ENCODE measurements at places on chromosomes 6 and 20.

- DNase-seq: no peak
Measured at GRCh38 chr6:139570166-139570565, 195.7 kb upstream of the CITED2 start.

GRCh38 chr6:107491138-107491609 is 1.3 kb downstream of the SOBP start:
- DNase-seq: no peak

GRCh38 chr6:56520218-56520617 is 122.5 kb downstream of the DST start:
- no peak for DNase-seq

GRCh38 chr20:48187851-48188250 is 402.6 kb upstream of the SULF2 start:
- no peak for DNase-seq

GRCh38 chr6:105793130-105793529 is 293.0 kb upstream of the PRDM1 start:
- no peak for DNase-seq

DNA sequence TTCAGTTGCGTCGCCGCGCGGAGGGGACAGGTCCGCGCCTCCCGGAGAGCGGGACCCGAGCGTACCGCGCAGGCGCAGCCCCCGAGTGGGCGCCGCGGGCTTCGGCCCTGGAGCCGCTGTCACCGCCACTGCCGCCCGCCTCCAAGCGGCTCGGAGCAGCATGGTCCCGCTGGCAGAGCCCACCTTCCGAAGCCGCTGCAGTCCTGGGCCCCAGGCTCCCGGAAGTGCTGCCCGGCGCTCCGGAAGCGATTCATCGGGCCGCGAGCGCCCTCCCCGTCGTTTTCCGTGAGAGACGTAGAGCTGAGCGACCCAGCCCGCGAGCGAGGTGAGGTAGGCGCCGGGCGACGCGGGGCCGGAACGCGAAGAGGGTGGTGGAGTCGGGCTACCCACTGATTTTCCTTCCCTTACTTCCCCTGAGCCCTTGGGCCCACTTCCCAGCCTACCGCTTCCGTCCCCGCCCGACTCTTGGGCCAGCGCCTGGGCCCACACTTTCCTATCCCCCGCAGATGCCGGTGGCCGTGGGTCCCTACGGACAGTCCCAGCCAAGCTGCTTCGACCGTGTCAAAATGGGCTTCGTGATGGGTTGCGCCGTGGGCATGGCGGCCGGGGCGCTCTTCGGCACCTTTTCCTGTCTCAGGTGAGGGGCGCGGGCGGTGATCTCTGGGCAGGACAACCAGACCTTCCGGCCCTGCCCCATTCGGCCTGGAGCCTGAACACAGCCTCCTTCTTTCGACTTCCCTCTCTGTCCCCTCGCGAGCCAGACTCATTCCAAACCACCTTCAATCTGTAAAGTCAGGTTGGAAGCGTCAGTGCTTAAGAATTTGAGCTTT is at the start of the genes NFS1 and ROMO1:
NFS1 (minus strand) TSS at position 226 of the 830 bp plus-strand sequence; CDS start at position 162, 64 bp downstream.
ROMO1 (plus strand) TSS at position 279 of the 830 bp plus-strand sequence; CDS start at position 507, 228 bp downstream.
- DNase-seq: peak; percentile 21

- DNase-seq: no peak
Measured at GRCh38 chr6:149190224-149190831, 127.2 kb upstream of the TAB2 start.

DNA sequence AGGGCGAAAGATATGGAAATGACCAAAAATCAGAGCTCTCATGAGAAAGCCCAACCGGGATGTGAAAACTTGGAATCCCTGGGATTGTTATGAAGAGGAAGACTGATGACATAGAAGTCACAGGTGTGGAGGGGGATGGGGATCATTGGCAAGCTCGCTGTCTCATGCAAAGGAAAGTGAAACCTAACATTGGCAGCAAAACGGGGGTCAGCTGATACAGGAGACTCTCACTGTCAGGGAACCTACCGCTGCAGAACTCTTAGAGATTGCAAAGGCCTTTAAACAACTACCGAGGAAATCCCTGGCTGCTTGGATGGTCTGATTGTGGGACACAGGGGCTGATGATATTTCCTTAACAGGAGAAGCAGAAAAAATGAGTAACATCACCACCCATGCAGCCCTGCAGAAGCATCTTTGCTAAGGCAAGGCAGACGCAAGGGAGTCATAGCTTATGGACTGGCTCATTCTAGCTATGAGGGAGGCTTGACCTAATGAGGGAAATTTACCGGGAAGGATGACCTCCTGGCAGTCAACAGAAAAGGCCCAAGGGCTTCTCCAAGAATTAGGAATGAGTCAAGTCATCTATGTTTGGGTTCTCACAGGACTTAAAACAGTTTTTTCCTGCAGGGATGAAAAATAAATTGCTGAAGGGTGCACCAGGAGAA is 7.0 kb downstream of the MUC21 start:
- DNase-seq: no peak

GRCh38 chr6:163564534-163564933 is 150.0 kb downstream of the QKI start:
- no peak for DNase-seq

DNA sequence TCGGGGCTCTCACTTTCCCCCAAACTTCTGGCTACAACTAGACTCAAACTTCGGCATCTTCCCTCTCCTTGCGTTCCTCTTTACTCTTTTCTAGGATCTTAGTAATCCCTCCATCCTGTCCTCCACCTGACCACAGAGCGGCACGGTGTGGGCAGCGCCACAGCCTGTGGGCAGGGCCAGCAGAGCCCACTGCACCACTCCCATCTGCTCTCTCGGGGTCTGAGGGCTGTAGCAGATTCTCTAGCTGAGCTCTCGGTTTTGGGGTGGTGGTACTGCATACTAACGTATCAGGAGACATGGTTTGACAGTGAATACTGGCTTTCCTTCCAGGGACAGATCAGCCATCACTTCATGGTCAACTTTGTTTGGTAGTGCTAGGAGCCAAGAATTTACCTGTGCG is 57.4 kb downstream of the EZR start:
- no peak for DNase-seq

- no peak for DNase-seq
Measured at GRCh38 chr6:87763901-87764300, 61.9 kb upstream of the AKIRIN2 start.

DNA sequence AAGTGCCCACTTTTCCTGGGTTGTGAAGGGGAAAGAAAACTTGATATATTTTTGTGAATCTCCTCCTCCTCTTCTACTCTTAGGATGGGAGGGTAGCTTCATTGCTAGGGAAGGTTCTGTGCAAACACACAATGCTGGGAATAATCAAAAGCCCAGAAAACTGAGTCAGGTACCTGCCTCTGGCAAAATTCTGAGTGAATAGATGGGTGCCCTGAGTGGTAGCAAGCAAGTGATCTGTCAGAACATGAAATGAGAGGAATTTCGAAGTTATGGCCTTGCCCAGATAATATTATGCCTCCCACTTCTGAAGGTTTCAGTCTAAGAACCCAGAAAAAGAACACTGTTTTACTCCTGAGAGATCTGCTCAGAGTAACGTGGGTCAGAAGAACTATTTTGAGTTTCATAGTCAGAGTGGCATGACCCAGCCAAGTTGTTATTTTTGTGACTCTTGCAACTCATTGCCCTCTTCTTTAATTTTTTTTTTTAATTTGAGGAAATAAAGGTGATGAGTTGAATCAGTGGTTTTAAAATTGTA is 158.3 kb downstream of the BMP2 start:
- DNase-seq: no peak

DNA sequence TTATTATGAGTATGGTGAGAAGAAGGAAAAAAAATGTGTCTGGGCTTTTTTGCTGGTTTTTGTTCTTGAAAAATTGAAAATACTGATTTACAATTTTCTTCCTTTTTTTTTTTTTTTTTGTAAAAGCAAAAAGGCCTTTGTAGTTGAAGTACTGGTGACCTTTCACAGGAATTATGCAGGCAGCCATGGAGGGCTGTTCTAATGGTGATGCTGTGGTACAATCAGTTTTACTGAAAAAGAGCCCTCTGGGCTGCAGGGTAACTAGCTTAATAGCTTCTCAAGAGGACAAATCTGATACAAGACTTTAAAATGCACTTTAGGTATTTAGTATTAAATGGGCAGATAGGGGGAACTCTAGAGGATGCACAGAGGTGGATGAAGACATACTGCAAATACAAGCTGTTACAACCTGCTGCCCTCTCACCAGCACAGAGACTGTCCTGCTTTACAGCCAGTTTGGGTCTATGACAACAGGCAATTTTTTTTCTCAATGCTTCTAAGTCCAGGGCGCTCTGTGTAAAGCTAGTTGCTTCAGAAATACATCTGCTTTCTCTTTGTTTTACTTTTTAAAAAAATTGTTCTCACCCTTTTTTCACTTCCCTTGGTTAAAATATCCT is 61.6 kb upstream of the HS3ST5 start:
- no peak for DNase-seq

DNA sequence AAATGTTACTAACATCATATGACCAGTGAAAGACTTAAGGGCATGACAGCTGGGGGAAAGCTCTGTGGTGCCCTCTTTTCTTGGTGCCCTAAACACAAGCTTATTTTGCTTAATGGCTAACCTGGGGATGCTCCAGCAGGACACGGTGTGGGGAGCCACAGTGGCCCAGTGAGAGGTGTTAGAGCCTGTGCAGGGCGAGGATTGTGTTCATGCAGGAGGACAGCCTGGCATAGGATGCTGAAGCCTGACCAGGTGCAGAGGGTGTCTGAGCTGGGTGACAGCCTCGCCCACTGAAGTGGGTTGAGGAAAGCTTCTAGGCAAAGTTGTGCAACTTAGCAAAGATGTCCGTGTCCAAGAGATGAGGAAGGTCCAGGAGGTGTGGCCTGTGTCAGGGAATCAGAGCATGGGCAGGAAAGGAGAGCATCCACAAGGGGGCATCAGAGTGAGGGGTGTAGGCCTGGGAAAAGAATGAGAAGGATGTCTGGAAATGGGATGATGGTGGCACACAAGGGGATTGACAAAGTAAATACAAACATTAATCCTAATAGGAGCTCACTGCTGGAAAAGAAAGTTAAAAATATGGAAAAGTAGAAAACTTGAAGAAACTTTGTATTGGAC is 33.9 kb downstream of the SLC17A4 start:
- DNase-seq: no peak

DNA sequence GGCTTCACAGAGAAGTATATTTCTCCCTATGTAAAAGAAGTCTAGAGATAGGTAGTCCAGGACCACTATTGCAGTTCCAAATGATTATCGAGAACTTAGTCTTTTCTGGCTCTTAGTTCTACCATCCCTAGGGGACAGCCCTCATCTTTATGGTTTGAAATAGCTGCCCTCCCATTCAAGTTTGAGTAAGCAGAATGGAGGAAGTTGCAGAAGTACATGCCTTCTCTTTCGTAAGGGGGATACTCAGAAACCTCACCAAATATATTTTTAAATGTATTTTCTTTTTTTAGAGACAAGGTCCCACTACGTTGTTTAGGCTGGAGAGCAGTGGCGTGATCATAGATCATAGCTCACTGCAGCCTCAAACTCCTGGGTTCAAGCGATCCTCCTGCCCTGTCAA is 236.8 kb upstream of the RREB1 start:
- DNase-seq: no peak

DNA sequence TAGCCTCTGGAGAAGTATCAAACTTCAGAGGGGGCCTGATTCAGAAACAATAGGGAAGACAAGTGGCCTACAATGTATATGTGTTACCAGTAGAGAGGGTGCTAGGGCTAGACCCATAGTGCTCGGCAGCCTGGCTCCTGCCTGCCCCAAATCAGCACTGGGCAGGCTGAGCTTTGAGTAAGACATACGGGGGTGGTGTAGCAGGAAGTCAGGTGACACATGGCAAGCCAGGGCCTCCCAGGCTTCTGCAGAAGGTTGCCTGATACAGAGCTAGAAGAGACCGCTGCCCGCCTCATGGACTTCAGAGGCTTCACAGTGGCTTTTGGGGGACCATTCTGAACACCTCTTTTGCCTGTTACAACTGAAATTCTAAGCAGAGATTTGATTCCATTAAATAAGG is 43.4 kb downstream of the RALY start:
- DNase-seq: no peak

DNA sequence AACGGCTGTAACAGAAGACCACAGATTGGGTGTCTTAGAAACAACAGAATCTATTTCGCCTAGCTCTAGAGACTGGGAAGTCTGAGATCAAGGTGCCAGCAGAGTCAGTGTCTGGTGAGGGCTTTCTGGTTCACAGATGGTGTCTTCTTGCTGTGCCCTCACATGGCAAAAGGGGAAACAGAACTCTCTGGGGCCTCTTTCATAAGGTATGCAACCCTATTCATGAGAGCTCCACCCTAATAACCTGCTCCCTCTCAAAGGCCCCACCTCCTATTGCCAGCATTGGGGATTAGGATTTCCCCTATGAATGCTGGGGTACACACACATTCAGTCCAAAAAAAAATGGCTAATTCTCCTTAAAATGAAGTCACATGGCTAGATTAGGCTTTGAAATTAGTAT is 10.0 kb downstream of the TXNDC5 start:
- no peak for DNase-seq

DNA sequence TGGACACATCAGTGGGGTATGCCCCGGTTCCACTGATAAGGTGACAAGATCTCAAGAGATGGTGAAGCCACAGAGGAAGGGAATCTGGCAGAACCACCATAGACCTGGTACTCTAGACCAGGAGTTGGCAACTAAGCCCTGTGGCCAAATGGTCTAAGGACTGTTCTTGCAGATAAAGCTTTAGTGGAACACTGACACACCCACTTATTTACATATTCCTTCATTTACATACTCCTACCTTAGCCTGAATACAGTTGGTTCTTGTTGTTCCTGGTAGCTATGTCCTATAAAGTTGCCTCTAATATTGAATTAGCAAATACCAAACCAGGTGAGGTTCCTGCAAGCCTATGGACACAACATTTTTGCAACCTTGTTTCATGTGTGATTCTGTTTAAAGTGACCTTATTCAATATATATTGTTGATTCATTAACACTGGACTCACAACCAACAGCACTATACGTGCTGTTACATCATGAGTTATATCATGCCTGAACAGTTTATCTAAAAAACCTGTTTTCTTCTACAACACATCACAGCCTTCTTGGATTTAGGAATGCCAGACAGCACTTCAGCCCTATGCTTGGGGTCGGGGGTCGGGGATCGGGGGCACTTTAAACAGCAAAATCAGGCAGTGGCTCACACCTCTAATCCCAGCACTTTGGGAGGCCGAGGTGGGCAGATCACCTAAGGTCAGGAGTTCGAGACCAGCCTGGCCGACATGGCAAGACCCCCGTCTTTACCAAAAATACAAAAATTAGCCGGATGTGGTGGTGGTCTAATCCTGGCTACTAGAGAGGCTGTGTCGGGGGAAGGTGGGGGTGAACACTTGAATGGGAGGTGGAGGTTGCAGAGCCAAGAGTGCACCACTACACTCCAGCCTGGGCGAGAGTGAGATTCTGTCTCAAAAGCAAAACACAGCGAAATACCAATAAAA is 2.5 kb downstream of the CCDC167 start:
- DNase-seq: no peak

DNA sequence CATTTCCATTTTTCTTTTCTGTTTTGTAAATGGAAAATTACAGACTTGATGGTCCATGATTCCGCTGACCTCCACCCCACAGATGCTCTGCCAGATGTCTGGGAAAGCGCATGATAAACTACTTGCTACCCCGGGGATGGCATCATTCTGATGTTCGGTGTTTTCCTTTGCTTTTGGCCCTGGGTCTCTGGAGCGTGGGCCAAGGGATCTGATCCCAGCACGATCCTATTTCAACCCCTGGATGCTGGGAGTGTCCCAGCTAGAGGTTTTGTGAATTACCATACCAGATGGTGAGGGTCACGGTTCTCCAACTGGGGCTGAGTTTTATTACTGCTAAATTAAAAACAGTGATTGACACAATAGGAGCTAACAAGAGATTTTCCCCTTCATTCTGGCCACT is 25.2 kb upstream of the MYLIP start:
- no peak for DNase-seq

GRCh38 chr6:116444092-116444491 is 17.1 kb upstream of the CALHM6 start:
- DNase-seq: no peak
